NCI-H524 (cell line): ENCODE measurements at places on chromosomes 2 and 18.

GRCh38 chr2:112792419-112792818 lies 8.1 kb upstream of the IL1A start:
- no peak for DNase-seq

GRCh38 chr2:173034143-173034542 lies 41.5 kb upstream of the MAP3K20 start:
- DNase-seq = no peak

DNA sequence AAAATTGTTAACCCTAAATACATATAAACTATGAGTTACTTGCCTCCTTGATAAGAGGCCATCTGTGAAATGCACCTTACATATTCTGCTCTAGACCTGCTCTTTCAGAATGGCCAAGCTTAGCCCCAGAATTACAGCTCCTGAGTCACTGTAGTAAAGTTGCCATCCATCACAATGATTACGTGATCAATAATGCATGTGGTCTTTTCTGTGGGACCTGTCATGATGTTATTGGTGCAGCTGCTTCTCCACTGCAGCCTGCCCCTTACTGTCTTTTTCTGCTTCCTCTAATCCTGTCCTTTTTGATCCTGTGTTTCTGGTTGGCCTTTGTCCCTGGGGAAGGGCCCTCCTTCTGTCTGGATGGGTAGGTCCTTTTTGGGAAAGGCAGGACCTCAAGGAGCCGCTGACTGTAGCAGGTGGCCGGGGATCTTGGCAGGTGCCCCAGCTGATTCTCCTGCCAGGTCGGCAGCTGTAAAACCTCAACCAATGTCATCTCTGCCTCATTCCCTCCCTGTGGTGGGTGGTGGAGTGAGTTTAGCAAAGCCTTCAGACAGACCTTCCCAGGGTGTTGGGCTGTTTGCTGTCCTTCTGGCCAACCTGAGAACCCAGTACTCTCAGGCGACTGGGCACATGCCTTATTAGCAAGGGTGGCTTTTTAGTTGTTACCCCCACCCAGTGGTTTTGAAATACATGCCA lies 126.2 kb upstream of the EML6 start:
- no peak for DNase-seq

DNA sequence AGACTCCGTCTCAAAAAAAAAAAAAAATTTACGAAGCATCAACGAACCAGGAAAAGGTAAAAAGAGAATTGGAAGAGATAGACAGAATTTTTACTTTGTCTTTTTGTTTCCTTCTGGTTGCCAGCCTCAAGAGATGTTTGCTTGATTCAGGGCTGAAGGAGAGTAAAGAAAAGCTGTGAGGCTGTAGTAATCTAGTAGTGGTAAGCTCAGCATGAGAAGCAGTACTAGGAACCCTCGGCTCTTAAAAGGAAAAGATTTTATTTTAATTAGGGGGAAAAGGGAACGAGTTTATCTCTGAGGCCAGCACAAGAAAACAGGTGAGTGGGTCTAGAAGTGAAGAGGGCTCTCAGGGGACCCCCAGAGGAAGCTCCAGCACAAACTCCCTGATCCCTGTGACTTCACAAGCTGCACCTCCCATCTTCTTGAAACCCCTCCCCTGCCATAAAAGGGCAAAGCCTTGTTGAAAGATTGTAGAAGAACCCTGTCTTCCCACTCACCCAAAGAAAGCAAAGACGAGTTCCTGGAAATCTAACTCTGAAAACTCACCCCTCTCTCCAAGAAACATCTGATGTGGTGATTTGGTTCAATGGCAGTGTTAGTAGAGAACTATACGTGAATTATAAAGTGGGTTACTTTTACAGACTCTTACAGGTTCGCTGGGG lies 8.6 kb downstream of the RBMS1 start:
- peak; percentile 7 for DNase-seq

DNA sequence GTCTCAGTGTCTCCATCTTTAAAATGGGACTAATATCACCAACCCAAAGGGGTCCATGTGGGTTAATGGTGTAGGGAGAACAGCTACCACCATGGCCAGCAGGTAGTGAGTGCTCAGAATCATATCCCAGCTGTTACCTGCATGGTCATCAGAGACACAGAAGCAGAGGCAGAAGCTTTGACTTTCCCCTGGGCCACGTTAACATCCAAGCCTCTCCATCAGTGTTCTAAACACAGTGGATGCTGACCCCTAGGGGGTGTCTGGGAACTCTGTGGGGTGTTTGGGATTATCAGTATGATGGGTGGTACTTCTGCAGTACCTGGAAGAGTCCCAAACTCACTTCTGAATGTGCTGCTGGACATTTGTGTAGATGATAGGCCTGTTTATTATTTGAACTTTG lies 93.6 kb downstream of the GYPC start:
- DNase-seq = peak; percentile 2

- DNase-seq = no peak
Observed at GRCh38 chr18:7637269-7637668, 70.2 kb downstream of the PTPRM start.

GRCh38 chr18:9753846-9754245 lies 45.7 kb downstream of the RAB31 start:
- no peak for DNase-seq
